ENCODE measurements at places on chromosomes 4 and X.

GRCh38 chr4:1261107-1261928 is 12.4 kb upstream of the CTBP1 start:
- no peak for DNase-seq

DNA sequence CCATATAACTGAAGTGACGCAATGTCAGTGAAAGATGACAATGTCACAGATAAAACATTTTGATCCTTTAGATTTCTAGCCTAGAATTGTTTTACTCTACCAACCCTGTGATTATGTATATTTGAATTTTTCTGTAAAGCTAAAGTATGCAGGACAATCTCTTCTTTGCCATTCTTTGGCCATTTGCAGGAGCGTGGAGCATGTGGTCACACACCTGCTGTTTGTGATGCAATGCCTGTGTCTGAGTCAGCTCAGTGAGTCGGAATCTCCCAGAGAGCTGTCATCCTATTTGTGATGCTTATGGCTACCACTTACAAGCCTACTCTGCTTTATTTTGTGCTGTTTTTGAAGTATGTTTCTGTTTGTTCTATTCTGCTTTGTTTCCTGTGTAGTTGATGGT is 214.5 kb downstream of the NAF1 start:
- no peak for DNase-seq

GRCh38 chrX:87895421-87895820 is 377.8 kb downstream of the KLHL4 start:
- DNase-seq, result no peak

DNA sequence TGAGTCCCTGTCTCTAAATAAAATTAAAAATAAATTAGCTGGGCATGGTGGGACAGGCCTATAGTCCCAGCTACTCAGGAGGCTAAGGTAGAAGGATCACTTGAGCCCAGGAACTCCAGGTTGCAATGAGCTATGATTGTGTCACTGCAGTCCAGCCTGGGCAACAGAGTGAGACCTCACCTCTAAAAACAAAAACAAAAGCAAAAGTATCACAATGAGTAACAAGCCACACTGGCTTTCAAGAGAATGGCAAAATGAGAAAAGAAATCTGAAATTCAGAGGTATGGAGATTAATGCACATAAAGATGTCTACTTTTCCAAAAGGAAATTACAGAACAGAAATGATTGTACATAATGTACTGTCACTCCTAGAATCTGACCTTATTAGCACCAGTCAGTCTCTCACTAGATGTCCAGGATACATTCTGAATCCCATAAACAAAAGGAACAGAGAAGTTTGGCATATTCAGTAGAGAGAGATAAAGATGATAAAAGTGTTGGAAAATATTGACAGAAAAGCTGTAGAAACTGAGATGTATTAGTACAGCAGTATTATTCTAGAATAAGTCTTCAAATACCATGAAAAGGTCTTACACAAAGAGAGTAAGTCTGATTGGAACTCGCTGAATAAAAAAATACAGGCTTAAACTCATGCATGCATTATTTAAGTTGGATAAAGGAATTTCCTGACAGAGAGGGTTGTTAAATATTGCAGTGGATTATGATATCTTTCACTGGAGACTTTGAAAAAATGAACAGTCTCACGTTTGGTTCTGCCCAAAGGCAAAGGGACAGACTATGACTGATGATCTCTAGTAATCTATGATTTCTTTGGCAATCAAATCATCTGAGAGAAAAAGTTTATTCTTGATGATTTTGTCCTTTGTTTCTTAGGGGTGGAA is 102.5 kb downstream of the SH3RF1 start:
- DNase-seq, result no peak

GRCh38 chr4:74675673-74676279 is 118.5 kb downstream of the BTC start:
- peak; percentile 33 for DNase-seq

GRCh38 chr4:105194328-105195231 is 47.9 kb downstream of the TET2 start:
- no peak for DNase-seq

DNA sequence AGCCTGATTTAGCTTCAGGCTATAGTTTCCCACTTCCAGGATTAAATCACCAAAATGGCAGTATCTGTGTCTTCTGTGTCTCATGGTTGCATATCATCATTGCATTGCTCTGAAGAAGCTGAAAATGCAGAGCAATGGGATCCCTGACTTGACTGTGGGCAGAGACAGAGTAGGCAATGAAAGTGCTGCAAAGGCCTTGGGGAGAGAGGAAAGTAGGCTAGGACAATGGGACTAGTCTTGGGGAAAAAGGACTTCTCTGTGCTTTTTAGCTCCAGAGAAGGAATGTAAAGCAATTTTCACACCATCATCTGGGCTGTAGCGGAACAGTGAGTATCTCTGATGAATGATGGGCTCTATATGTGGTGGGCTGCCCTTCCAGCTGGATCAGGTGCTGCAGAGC is 202.5 kb downstream of the LDB2 start:
- no peak for DNase-seq

Data from CD4-positive, alpha-beta T cell treated with Interleukin-10 for 1 hour (primary cell).